ENCODE measurements at places on chromosomes 6 and 20.

- DNase-seq, result no peak
Measured at GRCh38 chr6:41451039-41451438, 95.1 kb upstream of the FOXP4 start.

GRCh38 chr20:519999-520398 is 23.6 kb downstream of the CSNK2A1 start:
- DNase-seq, result no peak

DNA sequence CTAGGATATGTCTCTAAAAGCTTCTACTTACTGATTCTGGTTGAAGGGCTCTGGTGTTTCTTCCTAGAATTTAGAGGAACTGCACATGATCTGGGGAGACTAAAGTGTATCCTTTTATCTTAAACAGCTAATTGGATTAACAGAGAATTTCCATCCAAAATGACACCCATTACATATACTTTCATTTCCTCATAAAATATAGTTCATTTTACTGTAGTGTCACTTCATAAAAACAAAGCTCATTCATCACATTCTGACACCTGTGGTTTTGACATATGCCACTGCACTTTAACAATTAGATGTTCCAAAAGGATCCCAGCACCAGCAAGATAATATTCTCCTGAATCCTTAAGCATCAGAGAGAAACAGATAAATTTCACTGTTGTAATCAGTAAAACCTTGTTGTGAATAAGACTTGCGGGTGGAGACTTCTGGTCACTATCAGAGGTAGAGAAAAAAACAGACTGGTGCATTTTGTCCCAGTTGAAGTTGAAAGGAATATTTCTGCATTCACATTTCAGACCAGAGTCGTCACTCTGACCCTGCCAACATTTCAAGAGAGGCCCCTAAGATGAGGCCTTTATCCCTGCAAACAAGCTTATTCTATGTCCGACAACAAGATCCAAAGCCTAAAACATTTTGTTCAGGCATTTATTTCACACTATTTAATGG is 175.3 kb upstream of the BMP5 start:
- no peak for DNase-seq

GRCh38 chr6:34145161-34146020 is 496 bp downstream of the GRM4 start:
- no peak for DNase-seq

- no peak for DNase-seq
Measured at GRCh38 chr6:30533460-30534294, 22.6 kb downstream of the GNL1 start.

DNA sequence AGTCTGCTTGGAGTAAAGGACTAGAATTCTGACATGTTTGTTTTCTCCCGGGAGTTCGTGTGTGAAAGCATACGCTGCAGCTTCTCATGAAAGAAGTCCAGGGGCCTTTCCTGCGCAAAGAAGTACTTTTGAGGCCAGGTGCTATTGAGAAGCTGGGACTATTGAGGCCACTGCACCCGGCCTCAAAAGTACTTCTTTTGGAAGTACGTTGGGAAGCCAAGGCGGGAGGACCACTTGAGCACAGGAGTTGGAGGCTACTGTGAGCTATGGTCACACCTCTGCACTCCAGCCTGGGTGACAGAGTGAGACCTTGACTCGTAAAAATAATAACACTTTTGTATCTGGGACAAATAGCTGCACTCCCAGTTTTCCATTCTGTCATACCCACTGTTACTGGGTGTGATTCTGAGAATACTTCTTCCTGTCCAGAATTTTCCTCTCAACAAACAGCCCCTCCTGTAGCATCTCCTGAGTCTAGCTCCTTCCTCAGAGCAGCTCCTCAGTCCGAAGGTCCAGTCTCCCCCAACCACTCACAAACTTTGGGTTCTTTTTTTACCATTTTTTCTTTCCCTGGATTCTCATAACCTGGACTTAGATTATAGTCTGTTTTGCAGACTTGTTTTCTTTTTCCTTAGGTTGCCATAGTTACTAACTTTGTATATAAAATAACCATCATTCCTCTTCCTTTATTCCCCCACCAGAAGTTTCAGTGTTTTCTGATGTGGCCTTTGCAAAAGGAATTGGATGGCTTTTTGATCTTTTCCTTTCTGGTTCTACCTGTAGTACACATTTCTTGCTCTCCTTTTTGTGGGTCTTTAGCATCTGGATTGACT is 12.7 kb downstream of the STK35 start:
- no peak for DNase-seq
